Stimulated activated CD8-positive, alpha-beta memory T cell treated with anti-CD3 and anti-CD28 coated beads, Interleukin-4, amount 100 ng/mL, for 24 hours (primary cell): ENCODE measurements at places on chromosomes 12 and 14.

DNA sequence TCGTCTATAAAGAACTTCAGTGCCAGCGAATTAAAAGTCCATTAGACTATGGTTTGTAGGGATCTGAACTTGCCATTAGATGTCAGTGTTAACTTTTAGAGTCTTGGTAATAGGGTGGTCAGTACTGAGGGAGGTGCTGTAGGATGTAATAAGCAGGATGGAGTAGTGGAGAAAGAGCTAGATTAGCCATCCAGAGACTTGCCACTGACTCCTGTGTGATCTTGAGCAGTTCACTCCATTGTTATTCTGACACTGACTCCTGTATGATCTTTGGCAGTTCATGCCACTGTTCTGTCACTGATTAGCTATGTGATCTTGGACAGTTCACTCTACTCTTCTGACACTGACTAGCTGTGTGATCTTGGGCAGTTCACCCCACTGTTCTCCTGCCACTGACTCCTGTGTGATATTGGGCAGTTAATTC is 133.6 kb downstream of the TTLL5 start:
- DNase-seq: no peak

- no peak for DNase-seq
Measured at GRCh38 chr14:104926619-104927431, 2.1 kb downstream of the PLD4 start.

DNA sequence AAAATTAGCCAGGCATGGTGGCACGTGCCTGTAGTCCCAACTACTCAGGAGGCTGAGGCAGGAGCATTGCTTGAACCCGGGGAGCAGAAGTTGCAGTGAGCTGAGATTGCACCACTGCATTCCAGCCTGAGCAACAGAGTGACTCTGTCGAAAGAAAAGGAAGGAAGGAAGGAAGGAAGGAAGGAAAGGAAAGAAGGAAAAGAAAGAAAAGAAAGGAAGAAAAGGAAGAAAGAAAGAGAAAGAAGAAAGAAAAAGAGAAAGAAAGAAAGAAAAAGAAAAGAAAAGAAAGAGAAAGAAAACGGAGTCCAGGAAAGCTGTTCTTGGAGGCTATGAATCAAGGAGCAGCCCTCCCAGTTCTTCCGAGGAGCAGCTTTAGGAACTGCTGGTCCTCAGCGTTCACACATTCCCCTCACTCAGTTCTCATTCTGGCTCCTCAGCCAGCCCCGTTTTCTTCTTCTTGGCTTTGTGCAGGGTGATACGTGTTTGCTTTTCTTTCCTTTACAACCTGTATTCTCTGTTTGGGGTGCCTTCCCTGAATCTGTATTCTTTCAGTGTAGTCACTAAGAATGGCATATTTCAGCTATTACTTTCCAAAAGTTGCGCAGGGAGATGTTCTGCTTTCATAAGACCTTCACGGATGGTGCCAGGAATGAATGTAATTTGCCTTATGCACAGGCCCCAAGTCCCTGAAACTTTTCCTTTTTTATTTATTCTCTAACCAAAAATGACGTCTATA is 12.2 kb downstream of the FBXL14 start:
- DNase-seq: no peak

DNA sequence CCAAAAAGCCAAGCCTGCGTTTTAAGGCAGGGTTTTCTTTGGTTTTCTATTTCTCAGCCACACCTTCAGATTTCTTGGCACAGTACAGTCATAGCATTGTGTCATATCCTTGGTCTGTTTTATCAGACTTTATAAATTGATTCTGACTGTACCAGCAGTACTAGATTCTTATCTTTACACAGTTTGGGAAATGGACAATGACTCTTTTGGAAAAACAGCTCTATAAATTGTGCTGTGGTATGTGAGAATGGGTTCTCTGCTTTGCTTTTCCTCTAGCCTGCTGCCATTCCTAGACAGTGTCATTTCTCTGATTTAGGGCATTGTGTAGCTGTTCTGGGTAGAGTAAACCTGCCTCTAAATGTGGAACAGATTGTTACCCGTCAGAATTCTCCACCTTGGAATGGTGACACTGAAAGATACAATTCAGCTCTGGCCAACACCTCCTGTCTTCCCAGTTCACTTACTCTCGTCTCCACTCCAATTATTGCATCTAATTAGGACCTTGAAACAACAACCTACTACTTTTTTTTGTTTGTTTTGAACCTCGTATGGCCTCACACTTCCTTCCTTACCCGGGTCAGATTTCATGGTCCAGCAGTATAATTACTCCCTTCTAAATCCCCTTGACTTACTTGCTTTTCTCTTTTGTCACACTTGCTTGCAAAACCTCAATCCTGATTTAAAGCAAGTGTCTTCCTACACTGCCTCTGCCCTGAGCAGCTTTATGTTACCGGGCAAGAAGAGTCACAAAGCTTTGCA is 226.3 kb downstream of the ERC1 start:
- no peak for DNase-seq

DNA sequence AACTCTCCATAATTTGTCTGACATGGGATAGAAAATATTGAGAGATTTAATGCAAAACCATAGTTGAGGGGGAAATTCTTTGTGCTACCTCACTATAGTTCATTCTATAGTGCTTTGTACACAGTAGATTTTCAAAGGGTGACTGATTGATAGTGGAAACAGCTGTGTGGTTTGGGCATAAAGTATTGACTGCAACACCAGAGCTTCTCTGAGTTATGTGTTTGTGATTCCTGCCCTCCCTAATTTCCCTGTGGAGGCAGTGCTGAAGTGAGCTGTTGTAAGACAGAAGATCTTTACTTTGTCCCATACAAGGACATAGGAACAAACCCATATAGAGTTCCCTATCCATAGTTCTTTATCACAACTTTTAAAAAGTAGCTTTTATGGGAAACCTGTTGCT is 47.1 kb downstream of the PTPRQ start:
- DNase-seq: no peak

DNA sequence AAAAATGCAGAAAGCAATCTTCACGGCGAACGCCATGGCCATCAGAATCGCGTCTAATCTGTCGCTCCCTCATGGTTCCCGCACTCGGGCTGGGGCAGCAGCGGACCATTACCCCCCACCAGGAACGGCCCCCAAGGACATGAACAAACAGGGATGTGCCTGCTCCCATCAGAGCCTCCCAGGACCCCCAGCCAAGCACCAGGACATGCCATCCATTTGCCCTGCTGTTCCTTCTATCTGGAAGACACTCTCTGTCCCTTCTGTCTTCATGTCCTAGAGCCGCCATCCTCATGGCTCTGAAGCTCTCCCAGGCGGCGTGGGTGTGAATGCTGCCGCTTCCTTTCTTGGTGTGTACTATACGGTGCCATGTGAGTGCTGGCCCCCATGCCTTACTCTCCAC is 371.8 kb downstream of the BCL11B start:
- DNase-seq: no peak

DNA sequence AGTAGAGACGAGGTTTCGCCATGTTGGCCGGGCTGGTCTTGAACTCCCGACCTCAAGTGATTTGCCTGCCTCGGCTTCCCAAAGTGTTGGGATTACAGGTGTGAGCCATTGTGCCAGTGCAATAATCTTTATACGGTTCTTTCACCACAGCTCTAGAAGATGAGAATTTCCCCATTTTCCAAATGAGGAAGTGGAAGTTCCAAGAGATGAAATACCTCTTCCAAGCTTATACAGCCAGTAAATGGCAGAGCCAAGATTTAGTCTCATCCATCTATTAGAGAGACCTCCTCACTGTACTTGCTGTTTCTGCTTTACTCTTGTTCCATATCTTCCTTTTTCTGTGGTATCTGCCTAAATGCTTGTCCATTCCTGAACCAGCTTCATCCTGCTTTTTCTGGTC is 3.1 kb upstream of the LMNTD1 start:
- no peak for DNase-seq

- DNase-seq: no peak
Measured at GRCh38 chr12:9066755-9067423, 48.8 kb downstream of the A2M start.

DNA sequence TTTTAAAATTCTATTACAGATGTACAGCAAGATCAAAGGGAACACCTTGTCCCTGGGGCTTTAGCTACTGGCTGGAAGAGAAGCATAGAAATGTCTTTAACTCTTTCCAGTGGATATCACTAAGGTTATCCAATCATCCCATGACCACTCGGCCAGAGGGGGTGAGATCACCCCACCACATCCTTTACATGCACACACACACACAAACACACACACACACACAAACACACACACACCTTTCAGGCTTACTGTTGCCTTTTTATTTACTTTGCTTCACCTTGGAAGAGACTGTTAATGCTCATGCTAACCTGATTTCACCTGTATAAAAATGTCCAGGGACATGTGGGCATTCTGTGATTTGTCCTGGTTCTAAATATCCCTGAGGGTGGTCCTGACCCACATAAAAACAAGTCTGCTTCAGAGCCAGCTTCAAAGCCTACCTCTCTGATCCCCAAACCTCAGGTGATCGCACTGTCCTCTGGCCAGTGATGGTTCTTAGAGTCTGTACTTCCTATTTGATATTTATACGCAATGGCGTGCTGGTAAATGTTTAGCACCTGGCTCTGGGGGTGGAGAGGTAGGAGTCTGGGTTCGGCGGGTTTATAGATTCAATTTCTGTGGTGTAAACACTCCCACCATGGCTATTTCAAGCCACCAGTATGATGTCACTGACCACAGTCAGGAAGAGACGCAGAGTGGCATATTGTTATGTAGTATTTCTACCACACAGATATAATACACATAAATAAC is 166.1 kb upstream of the EEA1 start:
- no peak for DNase-seq

- no peak for DNase-seq
Measured at GRCh38 chr12:18990856-18991255, 138.7 kb upstream of the PLEKHA5 start.

- DNase-seq: no peak
Measured at GRCh38 chr12:121826318-121827150, 22.7 kb downstream of the SETD1B start.

GRCh38 chr14:30063746-30064145 is 136.1 kb upstream of the PRKD1 start:
- DNase-seq: no peak
